ENCODE measurements at places on chromosomes 7 and 10.

DNA sequence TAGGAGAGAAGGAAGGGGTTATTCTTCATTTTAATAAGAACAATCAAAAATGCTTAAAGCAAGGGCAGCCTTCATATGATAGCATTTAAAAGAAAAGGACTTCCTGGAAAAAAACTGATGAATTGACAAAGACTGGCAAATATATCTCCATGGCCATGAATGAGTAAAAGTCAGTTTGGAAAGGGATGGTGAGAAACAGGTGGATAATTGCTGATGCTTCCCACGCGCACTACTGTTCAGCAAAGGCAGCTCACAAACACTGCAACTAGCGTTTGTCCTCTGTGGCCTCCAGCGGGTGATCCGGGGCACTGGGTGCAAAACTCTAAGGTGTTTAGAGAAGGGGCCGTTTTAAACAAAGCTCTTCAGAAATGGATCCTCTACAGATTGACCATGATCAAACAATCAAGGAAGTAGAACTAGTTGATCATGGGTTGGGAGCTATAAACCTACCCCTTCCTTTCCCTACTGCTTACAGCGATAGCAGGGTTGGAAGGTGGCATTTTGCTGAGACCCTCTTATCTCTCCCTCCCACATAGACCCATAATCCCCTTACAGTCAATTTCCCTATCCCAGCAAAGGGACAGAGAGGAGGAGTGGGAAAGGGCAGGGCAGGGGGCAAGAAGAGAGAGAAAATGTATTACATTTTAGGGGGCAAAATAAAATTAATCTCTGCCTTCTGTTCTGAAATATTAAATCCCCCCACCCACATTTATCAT, 53.8 kb downstream of the SMURF1 start:
- DNase-seq, result no peak

DNA sequence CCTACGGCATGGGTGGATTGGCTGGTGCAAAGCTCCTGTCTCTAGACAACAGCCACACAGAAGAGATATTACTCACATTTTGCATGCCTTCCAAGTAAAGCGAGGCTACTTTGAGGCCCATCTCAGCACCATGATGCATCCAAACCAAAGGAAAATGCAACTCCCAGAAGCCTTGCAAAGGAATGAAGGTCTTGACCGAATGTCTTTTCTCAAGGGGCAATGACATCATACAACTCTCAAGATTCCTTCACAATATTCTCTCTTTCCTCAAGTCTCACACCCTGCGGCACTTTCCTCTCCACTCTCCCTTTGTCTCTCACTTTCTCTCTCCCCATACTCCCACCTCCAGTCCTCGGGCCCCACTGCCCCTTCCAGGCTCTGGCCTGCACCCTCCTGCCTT, 44.8 kb upstream of the CPXM2 start:
- DNase-seq, result no peak

DNA sequence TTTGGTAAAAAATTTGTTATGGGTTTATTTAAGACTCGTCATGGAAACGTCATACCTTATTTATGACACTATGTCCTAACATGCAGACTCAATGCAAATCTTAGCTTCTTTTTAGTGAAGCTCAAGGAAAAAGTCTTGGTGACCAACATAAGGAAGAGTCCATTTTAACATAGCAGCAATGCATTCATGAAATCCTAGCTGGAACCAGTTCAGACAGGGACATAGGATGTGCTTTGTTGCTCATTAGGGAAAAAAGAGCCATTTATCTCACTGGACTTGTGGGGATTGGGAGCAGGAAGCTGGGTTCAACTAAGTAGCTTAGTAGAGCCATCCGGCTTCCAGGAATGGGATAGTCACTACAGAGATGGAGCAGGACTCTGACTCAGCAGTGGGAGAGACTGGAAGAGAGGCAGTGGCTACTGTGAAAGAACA, 100.7 kb upstream of the DKK1 start:
- DNase-seq, result no peak

GRCh38 chr10:96413151-96413787, 54.5 kb upstream of the OPALIN start:
- no peak for DNase-seq

DNA sequence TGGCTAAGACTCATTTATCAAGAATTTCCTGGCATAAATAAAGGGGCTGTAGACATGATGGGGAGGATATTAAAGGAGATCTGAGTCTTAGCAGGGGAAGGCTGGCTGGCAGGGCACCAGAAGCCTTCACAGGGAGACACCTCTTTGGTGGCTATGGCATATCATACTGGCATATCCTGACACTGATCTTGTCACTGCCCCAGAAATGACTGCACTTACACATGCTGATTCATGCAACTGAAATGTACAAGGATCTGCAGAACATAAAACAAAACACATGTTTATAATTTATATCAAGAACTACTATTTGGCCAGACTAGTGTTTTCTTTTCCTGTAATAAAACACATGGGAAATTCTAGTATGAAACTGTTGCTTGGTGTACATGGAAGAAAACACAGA, 5.5 kb upstream of the LIPN start:
- no peak for DNase-seq

GRCh38 chr10:126686268-126686667, 15.8 kb upstream of the C10orf90 start:
- DNase-seq, result no peak

DNA sequence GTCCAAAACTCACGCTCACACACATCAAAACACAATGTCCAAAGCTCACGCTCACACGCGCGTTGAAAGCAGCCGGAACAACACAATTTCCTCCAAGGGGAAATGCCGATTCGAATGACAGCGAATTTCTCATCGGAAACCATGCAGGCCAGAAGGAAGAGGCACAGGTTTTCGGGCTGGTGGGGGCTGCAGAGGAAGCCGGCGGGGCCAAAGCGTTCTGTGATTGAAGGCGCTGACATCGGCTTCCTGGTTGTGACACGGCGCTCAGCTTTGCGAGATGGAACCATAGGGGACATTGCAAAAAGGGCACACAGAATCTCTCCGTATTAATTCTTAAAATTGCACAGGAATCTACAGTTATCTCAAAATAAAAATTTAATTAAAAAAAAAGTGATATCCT, 61.3 kb downstream of the FOXL3 start:
- peak; percentile 85 for DNase-seq

Data from spleen (tissue), 13 donors.